ENCODE measurements at places on chromosomes 3 and 15.

GRCh38 chr15:86082619-86083380, 3.1 kb downstream of the AGBL1 start:
- no peak for DNase-seq

GRCh38 chr3:161222662-161223061, 1.6 kb downstream of the NMD3 start:
- DNase-seq: no peak

GRCh38 chr15:47716516-47716915, 789 bp upstream of the SEMA6D start:
- DNase-seq: no peak

GRCh38 chr3:7146529-7146928, 285.6 kb downstream of the GRM7 start:
- no peak for DNase-seq

DNA sequence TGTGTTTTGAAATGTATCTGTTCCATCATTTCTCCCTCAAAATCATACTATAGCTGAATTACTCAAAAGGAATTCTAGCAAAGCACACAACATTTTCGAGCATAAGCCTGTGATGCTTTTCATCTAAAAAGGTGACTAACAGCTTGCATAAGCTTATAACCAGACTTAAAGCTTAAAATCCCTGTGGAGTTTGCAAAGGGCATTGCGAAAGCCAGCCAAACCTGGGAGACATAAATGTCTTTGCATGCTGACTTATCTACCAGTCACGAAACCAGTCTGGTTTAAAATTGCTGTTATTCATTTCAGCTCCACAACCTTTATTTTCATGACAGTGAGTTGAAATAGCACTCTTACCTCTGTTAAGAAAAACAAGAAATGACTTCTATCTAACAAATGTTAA, 35.6 kb upstream of the LIPC start:
- no peak for DNase-seq

- no peak for DNase-seq
Measured at GRCh38 chr3:122074621-122075265, 19.6 kb downstream of the CD86 start.

- no peak for DNase-seq
Measured at GRCh38 chr15:69585937-69586336, 133.3 kb downstream of the RPLP1 start.

- no peak for DNase-seq
Measured at GRCh38 chr3:27614592-27614991, 107.5 kb downstream of the EOMES start.

GRCh38 chr3:142285083-142285517, 59.7 kb upstream of the GK5 start:
- no peak for DNase-seq

DNA sequence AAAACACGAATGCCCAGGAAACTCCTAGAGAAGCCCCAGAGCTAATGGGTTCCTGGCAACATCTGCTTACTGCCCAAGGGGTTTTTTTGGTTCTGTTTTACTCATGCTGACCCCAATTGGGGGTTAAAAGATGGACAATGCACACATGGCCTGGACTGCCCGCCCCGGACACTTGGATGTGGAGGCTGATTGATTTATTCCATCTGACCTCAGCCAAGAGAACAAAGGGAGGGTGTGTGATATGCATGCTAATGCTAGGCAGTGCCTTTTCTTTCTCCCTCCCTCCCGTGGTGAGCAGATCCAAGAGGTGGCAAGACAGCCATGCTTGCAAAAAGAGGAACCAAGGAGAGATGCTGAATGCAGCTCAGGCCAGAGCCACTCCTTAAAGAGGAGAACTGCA, 3.3 kb upstream of the LRTM1 start:
- no peak for DNase-seq

DNA sequence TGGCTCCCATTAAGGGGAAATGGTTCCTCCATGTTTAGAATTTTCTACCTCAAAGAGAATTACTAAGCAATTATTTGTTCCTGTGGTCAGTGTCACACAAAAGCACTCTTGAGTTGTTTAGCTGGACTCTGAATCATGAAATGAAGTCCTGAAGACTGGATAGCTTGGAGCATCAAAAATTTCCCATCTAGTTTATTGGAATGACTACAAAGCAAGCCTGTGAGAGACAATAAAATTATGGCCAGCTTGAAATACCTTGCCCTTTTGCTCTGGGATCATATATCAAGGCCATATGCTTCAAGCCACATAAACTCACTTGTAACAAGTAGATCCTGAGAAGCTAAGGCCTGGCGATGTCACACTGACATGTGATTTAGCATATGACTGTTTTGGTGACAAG, 292.3 kb downstream of the TIGIT start:
- DNase-seq: no peak

- no peak for DNase-seq
Measured at GRCh38 chr3:71536376-71536965, 47.1 kb downstream of the FOXP1 start.

- DNase-seq: no peak
Measured at GRCh38 chr15:97012986-97013385, 682.5 kb downstream of the NR2F2 start.

GRCh38 chr3:40623567-40623966, 98.8 kb downstream of the ZNF621 start:
- DNase-seq: no peak

- DNase-seq: no peak
Measured at GRCh38 chr3:115428841-115429240, 194.5 kb upstream of the GAP43 start.

DNA sequence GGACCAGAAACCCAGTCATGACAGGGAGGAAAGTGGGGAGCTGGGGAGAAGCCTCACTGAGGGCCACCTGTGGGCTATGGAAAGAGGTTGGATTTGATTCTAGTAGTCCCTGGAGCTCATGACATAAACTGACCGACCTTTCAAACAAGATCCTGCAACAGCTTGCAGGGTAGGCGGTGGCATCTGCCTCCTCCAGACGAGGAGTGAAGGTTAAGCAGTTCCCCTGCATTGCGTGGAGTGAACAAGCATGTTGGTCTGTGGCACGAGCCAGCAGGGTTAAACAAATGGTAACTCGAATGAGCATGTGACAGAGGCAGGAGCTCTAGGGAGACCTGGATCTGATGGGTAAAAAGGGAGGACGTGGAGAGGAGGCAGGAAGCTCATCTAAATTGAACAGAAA, 12.7 kb downstream of the TGM4 start:
- no peak for DNase-seq

- no peak for DNase-seq
Measured at GRCh38 chr3:175432376-175433025, 573.4 kb downstream of the NAALADL2 start.

DNA sequence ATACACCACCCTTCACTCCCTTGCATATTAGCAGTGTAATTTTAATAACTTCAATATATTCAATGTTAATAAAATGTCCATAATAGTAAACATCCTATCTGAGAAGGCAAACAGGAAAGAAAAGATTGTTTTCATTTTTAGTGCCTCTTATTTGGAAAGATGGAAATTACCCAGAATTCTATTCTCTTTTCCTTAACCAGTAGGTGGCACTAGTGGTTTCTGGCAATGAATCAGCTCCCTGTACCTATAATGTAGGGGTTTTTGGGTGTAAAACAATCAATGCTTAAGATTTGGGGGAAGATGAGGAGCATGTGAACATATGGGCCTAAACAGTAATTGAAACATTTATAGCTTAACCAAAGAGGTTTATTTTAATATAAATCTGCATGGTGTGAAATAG, 5.7 kb upstream of the SEMA6D start:
- DNase-seq: no peak

GRCh38 chr15:76501011-76501410, 164.4 kb downstream of the ISL2 start:
- DNase-seq: no peak

DNA sequence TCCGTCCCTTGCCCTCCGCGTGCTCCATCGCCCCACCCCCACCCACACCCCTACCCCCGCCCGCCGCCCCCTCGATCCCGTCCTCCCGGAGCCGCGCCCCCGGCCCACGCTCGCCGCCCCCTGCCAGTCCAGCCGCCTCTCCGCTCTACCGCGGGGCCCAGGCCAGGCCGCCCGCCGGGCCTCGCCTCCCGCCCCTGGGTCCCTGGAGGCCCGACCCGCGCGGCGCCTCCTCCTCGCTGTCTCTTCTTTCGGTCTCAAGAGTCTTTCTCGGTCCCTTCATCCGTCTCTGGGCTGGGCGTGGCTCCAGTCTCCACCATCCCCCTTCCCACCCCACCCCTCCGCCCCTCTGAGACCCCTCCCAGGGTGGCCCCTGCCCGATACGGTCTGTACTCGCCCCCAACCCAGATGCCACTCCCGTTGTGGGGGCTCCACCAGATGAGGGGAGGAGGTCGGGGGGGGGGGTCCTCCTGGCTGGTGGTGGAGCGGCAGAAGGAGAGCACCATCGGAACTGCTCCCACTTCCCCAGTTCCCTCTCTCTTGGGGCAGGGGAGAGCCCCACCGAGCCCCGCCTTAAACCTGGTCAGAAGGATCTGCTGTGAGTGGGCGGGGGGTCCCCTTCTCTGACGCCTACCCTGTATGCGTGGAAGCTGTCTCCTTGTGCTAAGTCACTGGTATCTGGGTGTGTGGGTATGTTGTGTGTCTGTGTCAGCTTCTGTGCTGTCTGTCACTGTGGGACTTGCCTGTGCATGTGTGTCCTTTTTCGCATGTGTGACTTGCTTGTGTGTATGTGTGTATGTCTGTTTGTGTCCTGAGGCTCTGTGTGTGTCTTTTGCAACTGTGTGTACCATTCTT, 1.0 kb downstream of the PRKCD start:
- peak; percentile 32 for DNase-seq

DNA sequence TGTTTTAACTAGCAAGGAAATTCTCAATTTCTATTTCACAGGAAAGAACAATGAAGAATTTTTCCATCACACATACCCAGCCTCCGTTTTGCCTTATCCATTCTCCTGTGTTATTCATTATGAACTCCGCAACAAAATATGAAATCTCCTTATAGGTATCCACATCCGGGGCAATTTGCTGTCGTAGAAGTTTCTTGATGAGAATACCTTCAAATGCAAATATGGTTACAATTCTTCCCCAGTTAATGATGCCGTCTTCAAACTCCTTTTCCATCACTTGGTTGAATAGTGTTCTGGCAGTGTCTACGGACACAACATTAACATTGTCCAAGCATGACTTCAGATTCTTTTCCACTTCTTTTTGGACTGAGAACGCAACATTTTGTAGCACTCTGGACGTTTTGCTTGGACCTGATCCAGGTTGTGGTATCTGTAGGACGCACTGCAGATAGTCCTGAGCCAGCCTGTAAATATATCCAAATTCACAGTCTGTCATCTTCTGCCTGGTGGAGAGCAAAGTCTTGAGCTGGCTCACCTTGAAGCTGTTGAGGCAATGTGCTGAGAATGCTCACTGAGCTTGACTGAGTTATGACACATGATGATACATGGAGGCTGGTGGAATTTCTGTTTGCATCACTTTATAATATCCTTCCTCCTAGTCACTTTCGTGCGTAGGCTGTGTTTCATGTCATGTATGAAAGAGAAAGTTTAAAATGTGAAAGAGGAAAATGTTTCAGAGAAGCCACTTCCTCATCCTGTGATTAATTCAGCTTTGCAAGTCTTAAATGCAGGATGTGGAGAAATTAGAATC, at the start of gene BCL2A1:
BCL2A1 (minus strand) TSS at position 573 of the 811 bp plus-strand sequence; CDS start at position 496, 77 bp downstream.
- peak; percentile 23 for DNase-seq

DNA sequence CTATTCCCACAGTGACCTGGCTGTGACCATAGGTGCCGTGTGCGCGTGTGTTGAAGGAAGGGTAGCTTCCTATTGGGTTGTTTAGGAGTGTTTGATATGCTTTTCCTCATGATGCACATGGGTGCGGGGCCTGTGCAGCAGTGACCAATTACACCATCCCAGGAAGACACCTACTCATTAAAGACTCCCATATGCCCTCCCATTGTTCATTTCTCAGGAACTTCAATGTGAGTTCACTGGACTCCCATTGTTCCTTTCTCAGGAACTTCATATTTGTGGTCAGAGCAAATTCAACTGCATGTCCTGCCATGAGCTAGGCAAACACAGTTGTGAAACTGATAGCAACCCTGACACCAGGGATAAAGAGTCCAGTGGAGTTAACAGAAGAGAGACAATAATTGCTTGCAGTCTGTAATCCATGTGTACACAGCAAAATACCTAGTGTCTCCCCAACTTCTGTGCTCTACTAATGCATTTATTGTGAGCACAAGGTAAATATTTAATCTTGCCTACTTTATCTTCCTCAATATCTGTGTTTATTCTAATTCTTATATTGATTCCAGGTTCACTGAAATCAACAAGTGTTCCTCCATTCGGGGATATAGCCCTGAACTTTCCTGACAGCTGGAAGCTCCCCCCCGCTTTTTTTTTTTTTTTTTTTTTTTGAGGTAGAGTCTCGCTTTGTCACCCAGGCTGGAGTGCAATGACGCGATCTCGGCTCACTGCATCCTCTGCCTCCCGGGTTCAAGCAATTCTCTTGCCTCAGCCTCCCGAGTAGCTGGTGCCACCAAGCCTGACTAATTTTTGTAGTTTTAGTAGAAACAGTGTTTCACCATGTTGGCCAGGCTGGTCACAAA, 57.5 kb upstream of the GCNT3 start:
- DNase-seq: no peak

GRCh38 chr3:191775451-191776233, 314.7 kb downstream of the PYDC2 start:
- no peak for DNase-seq

- no peak for DNase-seq
Measured at GRCh38 chr3:160810362-160811236, 54.6 kb downstream of the PPM1L start.

DNA sequence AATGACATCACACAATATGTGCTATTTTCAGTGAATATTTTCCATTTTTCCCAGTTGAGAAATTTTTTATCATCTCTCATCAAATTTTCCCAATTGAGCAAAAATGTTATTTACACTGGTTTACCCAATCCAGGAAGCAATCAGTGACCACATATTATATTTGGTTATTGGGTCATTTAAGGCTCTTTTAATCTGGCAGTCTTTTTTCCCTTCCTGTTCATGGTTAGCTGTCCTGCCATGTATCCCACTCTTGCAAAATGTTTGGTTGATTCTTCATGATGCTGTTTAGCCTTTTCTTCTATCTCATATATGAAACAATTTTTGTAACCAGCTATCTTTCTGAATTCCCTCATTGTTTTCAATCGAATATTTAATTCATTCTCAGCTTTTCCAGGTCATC, 626.0 kb downstream of the RBMS3 start:
- DNase-seq: no peak

- DNase-seq: no peak
Measured at GRCh38 chr15:93026380-93026817, 62.6 kb downstream of the RGMA start.

DNA sequence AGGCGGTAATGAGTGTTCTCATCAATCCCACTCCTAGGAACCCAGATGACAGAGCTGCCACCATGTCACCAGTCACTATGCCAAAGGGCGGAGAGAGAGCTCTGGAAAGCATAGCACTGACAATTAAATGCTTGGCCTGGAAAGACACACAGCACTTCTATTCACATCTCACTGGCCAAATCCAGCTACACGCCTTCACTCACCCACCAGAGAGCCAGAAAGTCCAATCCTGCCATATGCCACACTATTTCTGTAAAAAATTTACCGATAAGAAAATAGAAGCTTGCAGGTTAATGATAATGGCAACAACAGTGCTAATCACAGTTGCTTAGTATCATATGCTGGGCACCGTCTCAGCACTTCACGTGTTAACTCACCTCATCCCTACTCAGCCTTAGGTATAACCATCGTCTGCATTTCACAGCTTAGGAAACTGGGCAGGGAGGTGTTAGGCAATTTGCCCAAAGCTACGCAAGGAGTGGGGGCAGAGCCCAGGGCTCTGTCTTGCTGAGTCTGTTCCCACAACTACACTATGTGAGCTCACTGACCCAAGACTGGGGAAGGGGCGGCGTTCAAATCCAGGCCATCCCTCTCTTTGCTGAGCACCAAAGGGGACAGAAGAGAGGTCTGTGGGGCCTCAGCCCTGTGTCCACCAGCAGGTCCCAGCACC, 16.5 kb downstream of the KLHL25 start:
- DNase-seq: no peak
